Activated naive CD8-positive, alpha-beta T cell treated with anti-CD3 and anti-CD28 coated beads for 36 hours (primary cell): ENCODE measurements at places on chromosomes 13 and 19. TPM values are rescaled to one million over a fixed set of nuclear protein-coding genes. Genes with fewer than 3 reads are reported as not detected.

DNA sequence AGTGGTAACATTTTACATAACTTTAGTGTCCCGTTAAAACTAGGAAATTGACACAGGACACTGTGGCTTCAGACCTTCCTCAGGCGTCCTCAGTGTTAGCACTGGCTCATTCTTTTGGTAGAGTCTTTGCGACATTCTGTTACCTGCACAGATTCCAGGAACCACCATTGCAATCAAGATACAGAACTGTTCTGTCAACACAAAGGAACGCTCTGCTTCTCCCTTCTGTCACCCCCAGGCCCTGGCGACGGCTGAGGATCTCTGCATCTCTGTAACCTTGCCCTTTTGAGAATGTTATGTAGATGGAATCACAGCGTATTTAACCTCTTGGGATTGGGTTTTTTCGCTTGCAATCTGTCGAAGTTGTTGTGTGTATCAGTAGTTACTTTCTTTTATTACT lies 22.6 kb downstream of the KDM4B start:
- no peak for DNase-seq

AKAP11 gene
- 38.0 TPM for total RNA-seq

GRCh38 chr13:50700664-50701305 lies 142.7 kb downstream of the DLEU7 start:
- DNase-seq, result no peak

HPN gene
- total RNA-seq, result not detected

DNA sequence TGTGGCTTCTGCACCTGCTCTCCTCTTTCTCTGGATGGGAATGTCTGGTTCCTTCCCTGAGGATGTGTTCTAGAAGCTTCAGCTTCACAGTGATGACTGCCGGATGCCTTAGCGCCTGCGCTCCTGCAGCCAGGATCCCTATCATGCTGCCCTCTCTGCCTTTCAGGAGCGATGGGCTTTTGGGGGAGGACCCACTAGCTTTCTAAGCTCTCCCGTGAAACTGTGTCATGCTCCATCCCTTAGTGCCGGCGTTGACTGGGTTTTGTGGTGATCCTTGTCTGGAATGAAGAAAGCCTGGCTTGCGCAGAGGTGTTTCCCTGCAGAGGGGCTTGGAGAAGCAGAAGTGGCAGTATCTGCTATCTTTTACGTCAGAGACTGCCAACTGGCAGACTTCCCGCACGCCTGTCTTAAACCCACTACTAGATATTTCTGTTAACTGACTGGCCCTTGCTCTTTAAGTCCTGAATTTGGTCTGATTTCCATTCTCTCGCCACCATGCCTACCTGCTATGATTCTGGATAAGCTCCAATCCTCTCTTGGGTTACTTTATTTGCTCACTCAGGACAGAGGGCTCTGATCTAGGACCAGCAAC lies 3.8 kb upstream of the KMT2B start:
- no peak for DNase-seq

DAND5 gene
- total RNA-seq, result not detected

GRCh38 chr13:111912991-111913760 lies 153.8 kb upstream of the SOX1 start:
- no peak for DNase-seq

GRCh38 chr13:104034891-104035290 lies 968.7 kb upstream of the SLC10A2 start:
- DNase-seq, result no peak

- DNase-seq, result no peak
Observed at GRCh38 chr13:93736081-93736480, 509.5 kb downstream of the GPC6 start.

PNMA8B gene
- 0.26 TPM for total RNA-seq

- no peak for DNase-seq
Observed at GRCh38 chr19:870963-871401, 11.5 kb downstream of the CFD start.

LRRC63 gene
- 0.56 TPM for total RNA-seq

DNA sequence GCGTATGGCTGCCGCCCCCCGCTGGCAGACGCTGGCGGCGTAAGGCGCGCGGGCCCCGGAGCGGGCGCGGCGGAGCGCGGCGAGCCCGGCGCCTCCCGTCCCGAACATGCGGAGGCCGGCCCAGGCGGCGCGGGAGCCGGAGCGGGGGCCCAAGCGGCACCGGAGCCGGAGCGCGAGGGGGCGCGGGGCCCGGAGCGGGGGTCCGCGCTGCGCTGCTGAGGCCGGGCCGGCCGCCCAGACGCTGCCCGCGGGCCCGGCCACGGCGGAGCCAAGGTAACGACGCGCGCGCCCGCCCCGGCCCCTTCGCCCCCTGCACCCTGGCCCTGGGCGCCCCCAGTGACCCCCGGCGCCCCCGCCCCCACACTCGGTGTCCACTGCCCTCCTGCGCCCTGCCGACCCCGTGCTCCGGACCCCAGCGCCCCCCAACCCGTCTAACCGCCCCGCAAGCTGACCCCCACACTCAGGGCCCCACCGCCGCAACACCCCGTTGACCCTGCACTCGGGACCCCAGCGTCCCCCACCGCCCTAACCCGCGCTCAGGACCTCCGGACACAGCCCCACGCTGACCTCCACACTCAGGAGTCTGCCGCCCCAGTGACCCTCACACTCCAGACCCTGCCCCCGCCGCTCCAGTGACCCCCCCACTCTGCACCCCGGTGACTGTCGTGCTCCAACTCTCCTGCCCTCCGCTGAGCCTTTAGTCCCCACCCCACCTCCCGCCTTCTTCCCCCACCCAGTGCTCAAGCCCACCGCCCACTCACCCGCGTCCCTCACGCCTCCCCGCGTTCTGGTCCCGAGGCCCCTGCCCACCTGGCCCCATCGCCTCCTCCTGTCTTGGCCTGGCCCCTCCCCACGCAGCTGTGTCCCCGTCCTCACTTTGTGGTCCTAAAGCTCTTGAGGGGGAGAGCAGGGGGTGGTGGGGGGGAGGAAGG lies at the start of gene CSNK1G2:
Gene CSNK1G2 (plus strand): TSS at position 27 of the 932 bp plus-strand sequence. CDS start 28,601 bp downstream, outside the sequence.
- DNase-seq, result no peak

NLRP9 gene
- total RNA-seq, result not detected

- DNase-seq, result no peak
Observed at GRCh38 chr19:374183-374885, 29.7 kb upstream of the MIER2 start.

LGALS7 gene
- total RNA-seq, result not detected

GRCh38 chr19:7301525-7301924 lies 7.3 kb upstream of the INSR start:
- DNase-seq, result no peak

ATXN8OS gene
- total RNA-seq, result not detected

DNA sequence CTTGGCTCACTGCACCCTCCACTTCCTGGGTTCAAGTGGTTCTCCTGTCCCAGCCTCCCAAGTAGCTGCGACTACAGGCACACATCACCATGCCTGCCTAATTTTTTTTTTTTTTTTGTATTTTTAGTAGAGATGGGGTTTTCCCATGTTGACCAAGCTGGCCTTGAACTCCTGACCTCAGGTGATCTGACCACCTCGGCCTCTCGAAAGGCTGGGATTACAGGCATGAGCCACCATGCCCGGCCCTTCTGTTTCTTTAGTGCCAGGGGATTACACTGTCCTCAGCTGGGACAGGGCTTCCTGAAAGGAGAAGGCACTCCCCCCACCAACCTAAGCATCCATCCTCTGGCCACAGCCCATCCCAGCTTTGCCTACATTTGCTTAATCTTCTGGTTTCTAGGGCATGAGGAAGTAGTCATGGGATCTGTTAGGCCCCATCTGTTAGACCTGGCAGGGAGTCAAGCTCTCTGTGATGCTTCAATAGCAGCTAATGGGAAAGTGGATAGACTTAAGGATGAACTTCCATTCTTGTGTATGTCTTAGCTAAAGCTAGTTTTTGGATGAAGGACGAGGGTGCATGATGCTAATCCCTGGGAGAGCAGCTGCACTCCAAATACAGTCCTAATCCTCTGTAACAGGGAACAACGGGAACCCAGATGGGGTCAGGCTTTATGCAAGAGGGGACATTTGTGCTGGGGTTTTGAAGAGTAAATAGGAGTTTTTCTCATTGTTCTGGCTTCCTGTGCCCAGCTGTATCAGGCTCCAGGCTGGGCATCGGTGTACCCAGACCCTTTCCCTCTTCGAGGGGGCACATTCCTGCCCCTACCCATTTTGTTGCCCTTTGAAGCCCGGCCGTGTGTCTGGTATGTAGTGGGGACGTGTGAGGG lies 2.6 kb downstream of the VAV1 start:
- DNase-seq, result no peak

DNA sequence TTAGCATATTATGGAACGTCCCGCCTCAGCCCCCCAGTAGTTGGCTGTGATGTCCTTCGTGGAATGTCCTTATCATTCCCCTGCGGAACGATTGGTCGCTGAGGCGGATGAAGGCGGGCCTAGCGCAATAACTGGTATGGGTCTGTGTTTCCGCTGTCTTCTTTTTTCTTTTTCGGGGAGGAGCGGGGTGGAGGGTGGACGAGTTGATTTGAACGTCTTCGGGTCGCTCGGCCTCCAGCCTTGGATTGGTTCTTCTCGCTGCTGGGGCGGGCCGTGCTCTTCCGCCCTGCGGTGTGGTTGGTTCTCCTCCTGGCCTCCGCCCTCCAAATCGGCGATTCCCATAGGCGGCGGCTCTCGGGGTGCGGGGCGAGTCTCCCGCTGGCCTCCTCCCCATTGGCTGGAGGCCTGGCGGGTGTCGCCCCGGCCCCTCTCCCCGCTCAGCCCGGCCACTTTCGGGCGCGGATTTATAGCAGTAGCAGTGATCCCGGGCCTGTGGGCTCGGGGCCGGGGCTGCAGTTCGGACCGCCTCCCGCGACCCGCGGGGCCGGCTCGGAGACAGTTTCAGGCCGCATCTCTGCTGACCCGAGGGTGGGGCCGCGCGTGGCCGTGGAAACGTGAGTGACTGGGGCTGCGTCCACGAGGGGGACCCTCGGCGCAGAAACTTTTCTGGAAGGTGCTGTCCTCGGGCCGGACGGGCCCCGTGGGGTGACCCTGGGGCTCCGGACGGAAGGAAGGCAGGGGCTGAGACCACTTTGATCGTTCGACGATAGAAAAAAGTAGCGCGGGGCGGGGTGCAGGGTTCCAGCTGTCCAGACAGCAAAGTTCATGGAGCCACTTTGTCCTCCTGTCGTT lies 2.1 kb downstream of the ING1 start:
- DNase-seq, result peak; percentile 97

GRCh38 chr19:34313188-34313587 lies 51.8 kb upstream of the GPI start:
- no peak for DNase-seq

GRCh38 chr13:40488869-40489391 lies 177.5 kb downstream of the FOXO1 start:
- DNase-seq, result no peak

DNA sequence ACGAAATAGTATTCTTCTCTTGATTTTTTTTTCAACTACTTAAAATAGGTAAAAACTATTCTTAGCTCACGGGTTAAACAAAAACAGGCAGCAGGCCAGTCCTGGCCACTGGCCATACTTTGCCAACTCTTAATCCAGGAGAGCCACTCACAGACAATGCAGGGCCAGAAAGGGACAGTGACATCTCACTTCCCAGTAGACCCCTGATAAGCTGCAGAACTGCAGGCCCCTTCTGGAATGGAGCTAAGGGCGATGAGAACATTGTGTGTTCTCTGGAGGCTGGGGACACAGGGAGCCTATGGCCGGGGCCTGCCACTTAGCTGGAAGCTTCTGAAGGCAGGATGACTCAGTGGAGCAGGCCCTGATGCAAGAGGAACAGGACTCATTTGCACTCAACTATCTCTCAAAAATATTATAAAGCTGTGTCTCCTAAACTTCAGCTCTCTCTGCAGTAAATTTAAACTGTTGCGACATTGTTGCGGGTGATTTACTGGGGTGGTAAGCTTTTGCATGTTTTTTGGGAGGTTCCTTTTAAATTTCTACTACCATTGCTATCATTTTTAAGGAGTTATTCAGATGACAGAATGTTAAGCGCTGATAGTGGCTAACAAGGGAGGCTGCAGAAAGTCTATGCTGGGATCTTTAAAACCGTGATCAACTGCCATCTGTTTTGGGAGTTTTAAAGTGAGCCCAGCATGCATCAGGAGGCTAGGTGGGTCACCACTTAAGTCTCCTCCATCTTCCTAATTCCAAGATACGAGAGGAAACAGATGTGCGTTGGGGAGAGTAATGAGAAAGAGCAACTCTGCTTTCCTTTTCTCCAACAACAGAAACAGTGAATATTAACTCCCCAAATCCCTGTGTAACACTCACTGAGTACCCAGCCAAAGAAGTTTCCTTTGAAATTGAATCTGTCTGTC lies 33.2 kb upstream of the KATNAL1 start:
- DNase-seq, result no peak

DNA sequence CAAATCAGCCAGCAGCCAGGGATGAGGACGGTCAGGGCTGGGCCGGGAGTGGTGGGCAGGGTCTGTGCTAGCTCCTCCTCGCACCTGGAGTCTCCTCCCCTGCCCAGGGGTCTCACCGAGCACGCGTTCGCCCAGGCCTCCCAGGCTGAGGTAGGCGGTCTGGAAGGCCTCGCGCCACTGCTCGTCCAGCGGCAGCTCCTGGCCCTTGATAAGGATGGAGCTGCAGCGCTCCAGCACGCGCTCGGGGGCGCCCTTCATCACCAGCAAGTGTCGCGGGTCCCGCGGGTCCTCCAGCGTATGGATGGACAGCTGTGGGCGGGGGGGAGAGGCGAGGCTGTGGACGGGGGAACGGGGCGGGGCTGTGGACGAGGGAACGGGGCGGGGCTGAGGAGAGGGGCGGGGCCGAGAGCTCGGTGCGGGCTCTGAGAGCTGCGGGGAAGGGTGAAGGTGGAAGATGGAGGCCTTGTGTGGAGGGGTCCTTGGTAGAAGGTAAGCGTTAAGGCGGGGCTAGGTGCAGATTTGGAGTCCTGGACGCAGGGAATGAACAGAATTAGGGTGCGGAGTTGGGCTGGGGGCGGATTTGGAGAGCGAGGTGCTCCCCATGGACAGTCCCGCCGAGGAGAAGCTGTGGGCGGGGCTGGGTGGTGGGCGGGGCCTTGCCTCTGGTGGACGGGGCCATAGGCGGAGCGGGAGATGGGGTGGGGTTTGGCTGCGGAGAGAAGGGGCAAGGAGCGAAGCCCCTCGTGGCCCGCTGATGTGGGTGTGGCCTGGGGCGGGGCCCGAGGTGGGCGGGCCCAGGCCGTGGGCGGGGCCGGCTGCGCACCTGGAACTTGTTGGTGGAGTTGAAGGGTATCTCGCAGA lies 5.7 kb downstream of the ATP4A start:
- peak; percentile 72 for DNase-seq

ATP1A3 gene
- total RNA-seq, result 4.3 TPM

- DNase-seq, result no peak
Observed at GRCh38 chr19:14544977-14545715, 15.8 kb downstream of the TECR start.

GPATCH1 gene
- total RNA-seq, result 11.8 TPM

DNA sequence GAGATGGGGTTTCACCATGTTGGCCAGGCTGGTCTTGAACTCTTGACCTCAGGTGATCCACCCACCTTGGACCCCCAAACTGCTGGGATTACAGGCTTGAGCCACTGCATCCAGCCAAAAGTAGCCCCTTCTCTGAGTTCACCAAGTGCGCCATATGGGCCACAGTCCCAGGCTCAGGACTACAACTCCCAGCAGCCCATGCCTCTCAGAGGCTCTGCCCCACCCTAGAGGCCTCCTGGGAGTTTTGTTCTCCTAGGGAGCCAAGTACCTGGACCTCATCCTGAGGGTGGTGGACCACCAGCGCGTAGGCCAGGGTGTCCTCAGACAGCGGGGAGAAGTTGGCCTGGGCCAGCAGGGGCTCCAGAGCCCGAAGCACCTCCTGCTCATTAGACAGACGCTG lies 18.8 kb downstream of the TMEM143 start:
- DNase-seq, result no peak
